Uterus (tissue), 4 donors: ENCODE measurements at places on chromosomes 12 and 14. TPM values are rescaled to one million over a fixed set of nuclear protein-coding genes. Genes with fewer than 3 reads are reported as not detected.

DNA sequence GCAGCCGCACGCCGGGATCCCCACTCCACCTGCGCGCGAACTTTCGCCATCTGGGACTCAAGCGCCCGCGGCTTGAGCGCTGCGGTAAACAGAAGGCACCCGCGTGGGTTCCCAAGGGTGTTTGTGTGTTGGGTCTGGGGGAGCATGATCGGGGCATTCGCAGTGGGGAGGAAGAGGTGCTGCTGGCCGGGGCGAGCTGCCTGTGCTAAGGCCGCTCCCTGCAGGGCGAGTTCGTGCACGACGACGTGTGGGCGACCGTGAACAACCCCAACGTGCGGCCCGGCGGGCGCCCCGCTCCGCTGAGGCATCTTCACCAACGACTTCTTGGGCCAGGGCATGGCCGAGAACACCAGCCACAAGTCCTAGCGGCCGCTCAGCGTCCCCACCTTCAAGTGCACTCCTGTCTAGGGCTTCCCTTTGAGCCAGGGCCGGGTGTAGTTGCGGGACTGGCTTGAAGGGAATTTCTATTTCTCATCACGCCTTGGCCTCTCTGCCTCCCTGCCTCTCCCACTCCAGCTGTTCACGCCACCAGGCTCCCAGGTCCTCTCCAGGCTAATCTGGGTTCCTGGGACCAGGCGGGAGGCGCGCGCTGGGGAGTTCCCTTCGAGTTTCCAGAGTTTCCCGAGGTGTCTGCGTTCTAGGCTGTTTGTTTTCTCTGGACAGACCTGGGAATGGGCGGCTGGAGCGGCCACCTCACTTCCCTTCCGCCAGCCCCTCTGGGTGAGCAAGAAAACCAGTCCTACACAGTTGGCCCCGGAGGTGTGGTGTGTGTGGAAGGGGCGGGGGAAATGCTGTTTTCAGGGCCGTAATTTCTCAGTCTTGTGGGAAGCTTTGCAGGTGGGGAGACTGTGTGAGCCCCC, 417.8 kb upstream of the TMTC1 start:
- no peak for DNase-seq

DNA sequence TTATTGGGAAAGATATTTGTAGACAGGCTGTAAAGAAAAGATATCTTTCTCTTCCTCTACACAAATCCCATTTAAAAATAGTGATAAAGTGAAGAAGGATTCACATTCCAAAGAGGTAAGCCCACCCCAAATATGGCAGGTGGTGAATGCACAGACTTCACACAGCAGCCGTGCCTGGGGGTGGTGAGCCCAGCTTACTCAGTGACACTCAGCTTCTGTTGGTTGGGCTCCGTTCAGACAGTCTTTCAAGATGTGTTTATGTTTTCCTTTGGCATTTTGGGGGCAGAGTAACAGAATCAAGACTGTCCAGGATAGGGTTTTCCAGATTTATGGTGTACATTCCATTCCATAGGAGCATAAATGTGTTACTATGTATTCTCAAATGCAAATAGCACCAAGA, 4.1 kb upstream of the COL2A1 start:
- no peak for DNase-seq

GRCh38 chr14:63478437-63478852, 64.7 kb downstream of the PPP2R5E start:
- DNase-seq: no peak

- DNase-seq: no peak
Observed at GRCh38 chr14:104462651-104463630, 116.6 kb upstream of the C14orf180 start.

GRCh38 chr12:123960856-123961255, 11.8 kb downstream of the CCDC92 start:
- DNase-seq: no peak

- no peak for DNase-seq
Observed at GRCh38 chr14:72560331-72560730, 333.6 kb downstream of the DPF3 start.

GRCh38 chr12:124098887-124099286, 125.9 kb downstream of the ZNF664 start:
- no peak for DNase-seq

- no peak for DNase-seq
Observed at GRCh38 chr14:63186453-63186852, 17.8 kb upstream of the RHOJ start.

- no peak for DNase-seq
Observed at GRCh38 chr12:45553204-45553603, 176.3 kb upstream of the ARID2 start.

DNA sequence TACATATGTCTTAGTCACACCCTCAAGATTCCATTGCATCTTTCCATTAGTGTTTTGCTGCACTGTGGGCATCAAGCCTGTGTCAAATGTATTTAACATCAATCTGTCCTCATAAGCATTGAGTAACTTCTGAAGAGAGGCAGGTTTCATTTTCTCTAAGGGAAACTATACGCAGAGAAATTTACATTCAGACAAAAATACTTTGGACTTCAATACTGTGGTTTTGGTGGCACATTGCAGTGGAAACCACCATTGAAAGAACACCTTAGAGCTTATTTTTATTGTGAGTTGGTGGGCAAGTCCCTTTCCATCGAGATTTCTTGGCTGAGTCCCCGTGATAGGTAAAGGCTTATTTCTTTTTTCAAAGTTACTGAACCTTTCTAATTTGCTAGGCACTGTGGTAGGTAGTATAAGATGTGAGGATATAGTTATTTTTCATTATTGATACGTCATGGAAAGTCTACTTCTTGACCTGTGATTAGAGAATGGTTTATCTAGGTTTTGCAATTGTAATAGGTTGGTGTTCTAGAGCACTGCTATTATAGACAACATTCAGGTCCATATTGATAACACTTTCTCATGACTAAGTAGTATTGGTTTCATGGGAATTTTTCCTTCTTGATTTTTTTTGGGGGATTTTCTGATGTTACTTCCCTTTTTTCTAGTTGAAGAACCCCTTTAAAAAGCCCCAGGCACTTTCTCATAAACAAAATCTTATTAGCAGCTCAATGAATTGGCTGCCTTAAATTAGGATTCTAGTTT, 81.9 kb downstream of the CFAP54 start:
- no peak for DNase-seq

- DNase-seq: peak; percentile 88
Observed at GRCh38 chr12:57611108-57611826, at the start of gene ARHGEF25. Gene ARHGEF25, plus strand, starts transcription at chr12:57611435. Its CDS starts 460 bp downstream, at chr12:57611895.

DNA sequence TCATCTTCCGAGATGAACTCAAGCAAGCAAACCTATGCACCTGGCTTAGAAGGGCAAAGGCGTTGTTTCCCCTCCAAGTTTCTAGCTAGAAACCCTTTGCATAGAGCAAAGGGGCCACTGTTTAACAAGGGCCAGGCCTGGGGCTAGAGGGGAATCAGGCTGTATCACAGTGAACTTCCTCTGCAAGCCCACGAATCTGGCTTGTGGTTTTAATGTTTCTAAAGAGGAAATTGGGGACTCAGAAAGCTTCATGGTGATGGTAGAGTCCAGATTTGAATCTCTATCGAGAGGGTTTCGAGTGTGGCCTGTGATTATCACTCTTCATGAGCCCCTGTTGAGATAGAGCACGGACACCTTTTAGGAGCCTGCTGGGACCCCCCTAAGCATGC, 189.9 kb downstream of the VRK1 start:
- DNase-seq: no peak

DNA sequence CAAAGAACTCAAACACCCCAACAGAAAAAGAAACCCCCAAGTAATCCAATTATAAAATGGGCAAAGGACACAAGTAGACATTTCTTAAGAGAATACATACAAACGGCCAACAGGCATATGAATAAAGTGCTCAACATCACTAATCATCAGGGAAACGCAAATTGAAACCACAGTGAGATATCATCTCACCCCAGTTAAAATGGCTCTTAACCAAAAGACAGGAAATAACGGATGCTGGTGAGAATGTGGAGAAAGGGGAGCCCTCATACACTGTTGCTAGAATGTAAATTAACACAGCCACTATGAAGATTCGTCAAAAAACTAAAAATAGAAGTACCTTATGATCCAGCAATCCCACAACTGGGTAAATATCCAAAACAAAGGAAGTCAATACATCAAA, 52.4 kb downstream of the CLMN start:
- DNase-seq: no peak

- DNase-seq: no peak
Observed at GRCh38 chr14:85195872-85196477, 334.0 kb upstream of the FLRT2 start.

- no peak for DNase-seq
Observed at GRCh38 chr12:17999174-17999801, 90.7 kb downstream of the RERGL start.

GRCh38 chr12:264269-264668, 1.6 kb upstream of the SLC6A13 start:
- no peak for DNase-seq

DNA sequence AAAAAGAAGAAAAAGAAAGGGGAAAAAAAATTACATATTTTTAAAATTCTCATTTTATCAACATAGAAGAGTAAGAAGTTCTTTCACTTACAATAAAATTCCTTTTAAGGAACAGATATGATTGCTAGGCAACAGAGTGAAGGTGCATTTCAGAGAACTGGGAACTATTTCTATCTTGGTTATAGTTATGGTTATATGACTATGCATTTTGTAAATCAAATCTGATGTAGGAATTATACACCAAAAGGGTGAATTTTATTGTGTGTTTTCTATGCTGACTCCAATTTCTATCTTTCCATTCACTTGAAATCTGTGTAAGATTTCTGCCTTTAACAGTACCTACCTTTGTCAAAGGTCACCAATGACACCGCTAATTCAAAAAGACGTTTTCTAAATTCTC, 50.1 kb downstream of the HNRNPC start:
- DNase-seq: no peak

GRCh38 chr12:103268831-103269514, 226.8 kb downstream of the C12orf42 start:
- DNase-seq: no peak

DNA sequence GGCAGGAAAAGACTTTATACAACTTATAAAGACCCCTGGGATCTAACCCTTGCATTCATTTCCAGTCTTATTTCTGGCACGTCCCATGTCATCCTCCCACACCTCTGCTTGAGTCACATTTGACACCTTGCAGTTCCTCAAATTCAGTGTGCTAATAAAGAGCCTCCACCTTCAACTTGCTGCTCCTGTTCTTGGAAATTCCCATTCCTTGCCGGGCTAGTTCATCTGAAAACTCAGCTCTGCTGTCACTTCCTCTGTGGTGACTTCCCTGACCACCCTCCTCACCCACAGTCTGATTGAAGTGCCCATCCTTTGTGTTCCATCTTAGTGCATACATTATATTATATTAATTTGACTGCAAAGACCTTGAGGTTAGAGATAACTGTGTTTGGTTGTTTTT, 37.4 kb upstream of the PSMA6 start:
- no peak for DNase-seq

- no peak for DNase-seq
Observed at GRCh38 chr14:103676881-103677675, 38.2 kb downstream of the XRCC3 start.

KLRK1 gene
- not detected for total RNA-seq

PTPRR gene
- total RNA-seq: 0.62 TPM

LRTM2 gene
- not detected for total RNA-seq

CEP290 gene
- 77.8 TPM for total RNA-seq

HECTD4 gene
- total RNA-seq: 72.9 TPM

TSFM gene
- total RNA-seq: 13.5 TPM

RHEBL1 gene
- 0.37 TPM for total RNA-seq

ARPC3 gene
- 128 TPM for total RNA-seq

LHX5 gene
- total RNA-seq: not detected

HHIPL1 gene
- total RNA-seq: under 0.01 TPM

TAS2R43 gene
- 7.7 TPM for total RNA-seq
